ENCODE measurements at places on chromosomes 3 and 15. TPM values are rescaled to one million over a fixed set of nuclear protein-coding genes. Genes with fewer than 3 reads are reported as not detected.

GRCh38 chr3:170277833-170278580 is 55.8 kb downstream of the PRKCI start:
- no peak for DNase-seq

DNA sequence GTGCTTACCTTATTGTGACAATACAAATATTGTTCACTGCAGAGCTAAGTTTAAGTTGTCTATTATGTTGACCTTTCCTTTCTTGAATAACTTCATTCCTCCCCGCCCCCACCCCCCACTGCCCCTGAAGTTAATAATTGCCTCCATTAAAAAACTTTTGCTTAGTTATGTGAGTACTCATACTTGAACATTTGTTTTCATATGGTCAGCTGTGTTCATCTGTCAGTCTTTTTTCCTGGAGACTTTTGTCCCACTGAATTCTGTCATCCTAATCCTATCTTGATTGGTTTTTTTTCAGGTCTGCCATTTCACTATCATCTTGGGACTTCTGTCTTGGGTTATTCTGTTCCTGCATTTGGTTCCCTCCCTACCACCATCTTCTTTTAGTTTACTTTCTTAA is 8.5 kb downstream of the SLC25A36 start:
- DNase-seq: no peak

DNA sequence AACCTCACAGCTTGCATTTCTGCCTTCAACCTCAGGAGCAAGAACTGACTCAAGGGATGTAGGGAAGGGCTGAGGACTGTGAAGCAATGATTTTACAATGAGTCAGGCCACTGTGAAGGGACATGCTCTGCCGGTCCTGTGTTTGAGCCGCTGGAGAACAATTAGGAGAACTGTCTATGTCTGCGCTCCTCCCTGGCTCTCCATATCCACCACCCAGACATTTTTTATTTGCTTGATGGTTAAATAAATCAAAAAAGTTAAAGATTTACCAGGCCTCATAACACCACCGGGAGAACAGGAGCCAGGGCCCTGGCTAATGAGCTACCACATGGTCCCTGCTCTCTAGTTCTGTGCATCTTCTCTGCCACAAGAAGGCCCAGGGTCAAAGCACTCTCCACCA is 29.6 kb downstream of the SEC61A1 start:
- no peak for DNase-seq

GRCh38 chr3:85801955-85802354 is 843.2 kb downstream of the CADM2 start:
- DNase-seq: no peak

GRCh38 chr3:42025370-42026138 is 63.7 kb upstream of the ULK4 start:
- DNase-seq: peak; percentile 98

DNA sequence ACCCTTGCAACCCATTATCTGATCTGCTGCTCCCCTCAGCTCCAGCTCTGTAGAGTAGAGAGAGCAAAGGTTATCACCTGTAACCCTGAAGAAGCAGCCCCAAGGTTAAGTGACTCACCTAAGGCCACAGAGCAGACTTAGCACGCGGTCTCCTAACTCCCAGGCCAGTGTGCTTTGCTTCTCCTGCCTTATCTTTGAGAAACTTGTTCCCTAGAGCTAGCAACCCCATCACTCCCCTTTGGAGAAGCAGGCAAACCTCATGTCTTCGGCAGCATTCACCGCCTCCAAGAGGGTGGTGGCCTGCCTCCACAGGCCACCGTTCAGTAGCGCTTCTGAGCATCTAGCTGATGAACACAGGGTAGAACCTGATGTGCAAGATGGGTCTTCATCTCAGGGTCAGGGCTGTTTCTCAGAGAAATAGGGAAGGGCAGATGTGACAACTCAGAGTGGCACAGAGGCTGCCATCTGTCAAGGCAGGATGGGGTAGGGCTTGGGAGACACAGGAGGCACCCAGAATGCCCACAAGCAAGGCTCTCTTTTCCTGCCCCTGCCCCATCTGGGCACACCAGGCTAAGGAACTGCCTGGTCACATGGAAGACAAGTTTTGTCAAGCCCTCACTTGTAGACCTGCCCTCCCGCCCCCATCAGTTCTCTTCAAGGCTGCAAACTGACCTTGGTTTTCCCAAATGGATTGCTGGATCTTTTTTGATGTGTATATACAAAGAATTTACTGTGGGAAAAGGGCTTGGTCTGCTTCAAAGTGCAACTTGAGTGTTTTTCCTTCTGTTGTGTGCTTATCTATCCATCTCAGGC is 34.9 kb upstream of the CLK3 start:
- no peak for DNase-seq

DNA sequence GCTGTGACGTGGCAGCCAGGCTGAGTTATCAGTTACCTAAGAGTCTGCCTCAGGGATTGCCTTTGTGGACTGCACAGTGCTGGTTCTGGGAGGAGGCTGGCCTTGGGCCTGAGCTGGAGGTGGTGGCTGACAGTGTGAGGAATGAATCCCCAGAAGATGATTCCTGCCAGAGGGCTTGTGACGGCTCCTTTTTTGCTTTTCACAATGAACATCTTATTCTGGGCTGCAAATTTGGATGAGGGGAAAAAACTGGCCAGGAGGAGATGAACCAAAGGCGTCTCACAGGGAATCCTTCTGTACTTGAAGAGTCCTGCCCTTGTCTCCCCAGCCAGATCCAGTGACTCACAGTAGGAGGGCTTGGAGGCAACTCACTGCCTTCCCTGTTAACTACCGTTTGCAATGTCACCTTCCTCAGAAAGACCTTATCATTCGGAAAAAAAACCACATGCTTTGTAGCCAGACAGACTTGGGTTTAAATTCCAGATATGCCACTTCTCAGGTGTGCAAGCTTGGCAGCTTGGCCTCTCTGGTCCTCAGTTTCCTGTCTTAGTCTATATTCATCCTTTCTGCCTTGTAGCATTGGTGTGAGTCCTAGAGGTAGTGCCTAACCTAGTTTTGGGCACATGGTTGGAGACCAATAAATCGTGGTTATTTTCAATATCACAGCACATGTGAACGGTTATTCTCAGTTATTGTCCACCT is 19.1 kb downstream of the ST6GAL1 start:
- DNase-seq: no peak

- peak; percentile 25 for DNase-seq
Observed at GRCh38 chr15:91116113-91117067, 16.3 kb downstream of the SV2B start.

- no peak for DNase-seq
Observed at GRCh38 chr3:107986505-107986904, 104.3 kb downstream of the CD47 start.

- DNase-seq: no peak
Observed at GRCh38 chr3:45771166-45771775, 25.1 kb downstream of the SLC6A20 start.

DNA sequence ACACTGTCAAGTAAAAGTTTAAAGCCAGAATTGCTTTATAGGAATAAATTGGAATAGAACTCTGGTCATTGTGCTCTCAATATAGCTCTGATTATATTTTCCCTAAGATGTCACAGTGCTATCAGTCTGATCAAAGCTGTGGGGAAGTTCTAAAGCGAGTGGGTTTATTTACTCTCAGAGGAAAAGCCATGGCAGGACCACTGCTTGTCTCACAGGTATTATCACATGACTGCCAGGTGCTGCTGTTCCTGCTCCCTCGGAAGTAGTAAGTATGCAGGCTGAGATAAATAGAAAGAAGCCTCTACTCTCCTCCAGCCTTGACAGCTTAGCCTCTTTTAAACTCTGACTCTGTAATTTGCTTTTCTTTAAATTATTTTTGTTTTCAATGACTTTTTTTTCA is 49.1 kb upstream of the UTS2B start:
- DNase-seq: no peak

- DNase-seq: no peak
Observed at GRCh38 chr3:27658741-27659140, 63.4 kb downstream of the EOMES start.

- DNase-seq: no peak
Observed at GRCh38 chr3:194268654-194269512, 82.2 kb downstream of the CPN2 start.

- no peak for DNase-seq
Observed at GRCh38 chr3:112379020-112379690, 46.2 kb downstream of the CD200 start.

GRCh38 chr3:15933439-15934139 is 135.8 kb upstream of the ANKRD28 start:
- no peak for DNase-seq

- no peak for DNase-seq
Observed at GRCh38 chr3:56476771-56477170, 8.5 kb upstream of the ERC2 start.

GRCh38 chr3:195455789-195456188 is 13.0 kb upstream of the ACAP2 start:
- DNase-seq: no peak

DNA sequence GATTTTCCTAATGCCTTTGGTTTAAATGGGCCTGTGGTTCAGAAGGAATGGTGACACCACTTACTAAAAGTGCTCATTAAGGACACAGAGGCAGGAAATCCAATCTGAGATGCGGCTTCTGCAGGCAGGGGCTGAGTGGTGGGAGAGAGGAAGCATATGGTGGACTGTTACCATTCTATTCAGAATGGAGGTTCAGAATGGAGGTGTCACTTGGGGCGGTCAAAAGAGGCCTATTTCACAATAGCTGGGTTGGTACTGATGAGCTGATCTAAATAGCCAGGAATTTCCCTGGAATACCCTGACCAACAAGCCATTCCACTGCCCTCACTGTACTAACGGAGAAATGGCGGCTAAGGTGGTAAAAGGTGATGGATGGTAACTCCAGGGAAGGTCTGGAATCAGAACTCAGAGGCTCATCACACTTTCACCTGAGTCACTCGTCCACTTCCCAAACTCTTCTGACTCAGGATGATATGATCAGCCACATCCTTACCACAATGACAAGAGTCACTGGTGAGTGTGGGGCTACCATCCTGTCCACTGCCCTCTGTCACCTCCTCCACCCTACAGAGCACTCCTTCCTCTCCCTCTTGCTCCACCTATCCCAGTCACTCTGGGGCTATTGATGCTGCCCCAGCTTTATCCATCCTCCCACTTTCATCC is 15.7 kb downstream of the RFT1 start:
- no peak for DNase-seq

DNA sequence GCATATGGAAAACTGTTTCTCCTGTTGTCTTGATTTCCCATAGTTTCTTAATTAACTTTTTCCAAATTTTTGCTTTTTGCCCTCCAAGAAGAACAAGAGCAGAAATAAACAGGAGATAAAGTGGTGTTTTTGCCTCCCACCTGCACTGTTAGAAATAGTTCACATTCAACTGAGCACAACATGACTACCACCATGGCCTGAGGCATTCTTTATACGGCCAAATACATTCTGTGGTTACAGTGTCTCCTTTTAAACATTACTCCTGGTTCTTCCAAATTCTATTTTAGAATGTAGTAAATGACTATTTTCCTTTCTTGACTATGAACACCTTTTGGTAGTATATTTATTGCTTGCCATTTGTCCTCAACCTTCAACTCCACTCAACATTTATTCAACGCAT is 98.5 kb downstream of the LARS2 start:
- DNase-seq: no peak

DNA sequence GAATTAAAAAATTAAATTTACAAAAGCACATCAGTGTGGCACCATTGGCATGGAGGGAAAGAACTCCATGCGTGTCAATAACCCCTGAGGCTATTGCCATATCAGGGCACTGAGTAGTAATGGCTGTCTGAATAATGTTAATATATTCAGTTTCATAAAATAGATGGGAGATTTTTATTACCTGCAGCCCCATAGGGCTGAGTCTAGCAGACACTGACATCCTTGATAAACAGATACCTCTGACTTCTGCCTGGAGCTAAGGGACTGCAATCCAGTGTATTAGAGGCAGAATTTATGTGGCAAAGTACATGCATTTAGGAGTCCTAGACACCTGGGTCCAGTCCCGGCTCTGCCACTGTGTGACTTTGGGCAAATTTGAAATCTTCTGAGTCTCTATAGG is 38.8 kb upstream of the SV2B start:
- DNase-seq: no peak

DNA sequence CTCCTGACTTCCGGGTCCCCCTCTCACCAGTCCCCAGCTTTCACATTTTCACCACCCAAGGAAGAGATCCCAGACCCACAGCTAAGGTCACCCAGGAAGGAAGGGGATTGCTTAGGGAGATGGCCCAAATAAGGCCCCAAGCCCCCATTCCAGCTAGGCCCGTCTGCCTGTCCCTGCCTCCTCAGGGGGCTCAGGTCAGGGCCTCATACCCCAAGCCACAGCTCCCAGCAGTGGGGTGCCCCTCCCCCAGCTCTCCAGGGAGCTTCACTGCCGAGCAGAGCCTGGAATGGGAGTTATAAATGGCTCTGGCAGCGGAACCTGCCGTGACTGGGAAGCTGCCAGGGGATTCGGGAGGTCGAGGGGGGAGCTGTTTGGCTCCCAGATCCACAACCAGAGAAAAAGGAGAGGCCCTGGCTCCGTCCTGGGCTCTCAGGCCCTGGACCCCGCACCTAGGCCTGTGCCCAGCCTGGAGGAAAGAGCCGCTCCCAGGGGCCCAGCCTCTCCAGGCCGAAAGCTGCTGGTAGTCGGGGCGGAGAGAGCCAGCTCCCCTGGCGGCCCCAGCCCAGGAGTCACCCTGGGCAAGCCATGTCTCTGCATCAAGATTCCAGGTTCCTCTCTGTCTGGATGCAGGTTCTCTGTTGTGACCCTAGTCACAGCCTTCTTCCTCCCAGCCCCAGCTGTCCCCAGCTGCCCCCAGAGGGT is 550 bp downstream of the CCDC9B start:
- DNase-seq: peak; percentile 63

GRCh38 chr15:42153874-42154211 is 2.6 kb downstream of the PLA2G4F start:
- DNase-seq: no peak

DNA sequence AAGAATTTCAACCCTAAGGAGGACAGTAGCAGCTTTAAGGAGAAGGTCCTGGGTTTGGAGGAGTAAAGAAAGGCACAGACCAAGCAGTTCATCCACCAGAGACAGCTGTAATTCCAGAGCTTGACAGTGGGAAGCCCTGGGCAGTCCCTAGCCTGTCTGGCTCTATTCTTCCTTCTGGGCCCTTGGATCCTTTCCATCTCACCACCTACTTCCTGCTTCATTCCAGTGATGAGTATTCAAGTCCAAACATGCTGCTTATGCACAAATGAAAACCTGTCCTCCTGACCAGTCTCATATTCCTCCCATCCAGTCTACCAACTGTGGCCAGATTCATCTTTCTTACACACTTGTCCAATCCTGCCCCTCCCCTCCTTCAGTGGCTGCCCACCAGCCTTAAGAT is 171.4 kb downstream of the CNTN3 start:
- no peak for DNase-seq

DNA sequence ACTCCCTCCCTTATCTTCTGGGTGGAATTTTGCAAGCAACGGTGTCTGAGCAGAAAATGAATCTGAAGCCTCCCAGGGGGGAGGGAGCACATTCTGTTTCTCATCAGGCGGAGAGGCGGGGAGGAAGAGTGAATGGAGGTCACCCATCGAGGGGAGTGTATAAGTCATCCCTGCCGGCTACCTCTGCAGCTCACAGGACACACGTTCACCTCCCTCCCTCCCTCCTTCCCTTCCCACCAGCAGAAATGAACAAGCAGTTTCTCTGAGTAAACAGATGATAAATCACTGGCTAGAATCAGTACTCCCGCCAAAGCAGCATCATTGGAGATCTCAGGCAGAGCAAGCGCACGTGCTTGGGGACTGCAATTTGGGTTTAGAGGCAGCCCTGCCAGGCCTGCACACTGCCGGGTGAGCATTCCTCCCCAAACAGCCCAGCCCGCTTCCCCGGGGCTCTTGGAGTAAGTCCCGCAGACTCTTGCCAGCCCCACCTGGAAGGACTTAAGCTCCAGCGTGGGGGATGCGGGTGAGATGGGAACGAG is 38.3 kb downstream of the CPN2 start:
- DNase-seq: peak; percentile 82

Gene DUOX1
- polyA plus RNA-seq: 0.65 TPM

Gene TRPM1
- polyA plus RNA-seq: not detected

Gene XXYLT1
- polyA plus RNA-seq: 20.9 TPM

Gene NRROS
- 4.5 TPM for polyA plus RNA-seq

Gene KLHL25
- 6.4 TPM for polyA plus RNA-seq

Gene ACTC1
- 8,823 TPM for polyA plus RNA-seq

All from muscle of back (tissue), 13 donors.